ENCODE measurements at places on chromosomes 5 and 9.
A peak's percentile ranks its signal among the peaks of the same experiment; 100 is the strongest.

DNA sequence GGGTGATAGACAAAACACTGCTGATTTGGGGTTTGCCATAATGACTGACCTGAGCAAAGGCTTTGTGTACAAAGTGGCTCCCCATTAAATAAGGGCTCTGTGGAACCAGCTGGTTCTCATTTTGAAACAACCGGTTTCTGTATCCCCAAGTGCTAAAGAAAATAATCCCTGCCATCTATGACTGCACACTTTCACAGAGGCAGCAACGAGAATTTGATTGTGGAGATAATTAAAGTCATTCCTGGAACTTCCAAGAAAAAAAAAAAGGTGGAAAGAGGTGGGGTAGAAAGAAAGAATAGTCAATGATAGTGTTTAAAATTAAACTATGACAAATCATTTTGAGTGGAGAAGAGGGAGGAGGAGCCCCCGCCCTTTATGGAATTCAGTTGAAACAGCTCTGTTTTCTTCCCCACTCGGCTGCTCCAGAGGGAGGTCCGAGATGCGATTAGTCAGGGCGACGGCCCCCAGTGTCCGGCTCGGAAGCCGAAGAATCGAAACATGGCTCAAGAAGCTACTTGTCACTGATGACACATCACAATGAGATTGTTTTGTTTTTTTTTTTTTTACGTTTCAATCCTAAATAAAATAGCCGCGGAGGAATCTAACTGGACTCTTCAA lies 38.4 kb downstream of the EBF1 start:
- no peak for DNase-seq

- DNase-seq, result peak; percentile 77
Measured at GRCh38 chr9:117783828-117784227, 79.6 kb downstream of the TLR4 start.

DNA sequence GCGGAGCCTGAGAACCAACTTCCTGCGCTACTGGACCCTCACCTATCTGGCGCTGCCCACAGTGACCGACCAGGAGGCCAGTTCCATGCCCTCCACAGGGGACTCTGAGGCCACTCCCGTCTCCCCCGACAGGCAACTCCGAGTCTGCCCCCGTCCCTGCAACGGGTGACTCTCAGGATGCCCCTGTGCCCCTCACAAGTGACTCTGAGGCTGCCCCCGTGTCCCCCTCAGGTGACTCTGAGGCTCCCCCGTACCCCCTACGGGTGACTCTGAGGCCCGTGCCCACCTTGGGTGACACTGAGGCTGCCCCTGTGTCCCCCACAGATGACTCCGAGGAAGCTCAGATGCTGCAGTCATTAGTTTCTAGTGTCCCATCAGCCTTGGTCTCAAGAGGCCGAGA lies 25.1 kb downstream of the CEL start:
- DNase-seq, result no peak

- DNase-seq, result no peak
Measured at GRCh38 chr5:157187046-157187754, 6.6 kb downstream of the ITK start.

DNA sequence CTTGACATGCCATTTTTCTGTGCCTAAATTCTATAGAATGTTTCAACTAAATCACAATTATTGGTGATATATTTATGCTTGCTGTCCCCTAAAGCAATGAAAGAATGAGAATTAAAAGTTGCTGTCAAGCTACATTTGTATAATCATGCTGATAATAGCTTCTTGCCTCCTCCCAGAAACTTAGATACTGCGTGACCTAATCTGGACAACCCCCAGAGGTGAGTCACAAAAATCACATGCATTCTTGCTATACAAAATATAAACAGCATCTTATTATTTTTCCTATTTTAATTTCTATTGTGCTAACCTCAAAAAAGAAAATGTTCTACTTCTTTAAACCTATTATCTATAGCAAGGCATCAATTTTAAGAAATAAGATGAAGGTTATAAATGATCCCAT lies 995.8 kb upstream of the ACO1 start:
- DNase-seq, result no peak
